ENCODE measurements at places on chromosomes 2 and 18. TPM values are rescaled to one million over a fixed set of nuclear protein-coding genes. Genes with fewer than 3 reads are reported as not detected.
A peak's percentile ranks its signal among the peaks of the same experiment; 100 is the strongest.

- no peak for DNase-seq
These were observed 171.2 kb downstream of the TCF4 start for GRCh38 chr18:55416791-55417190.

GRCh38 chr2:101036562-101036961, 34.5 kb downstream of the RPL31 start:
- no peak for DNase-seq

Gene MAPK4
- total RNA-seq: 89.0 TPM

Gene GEN1
- total RNA-seq: 15.6 TPM

Gene ALPI
- total RNA-seq: 0.20 TPM

GRCh38 chr2:198055716-198056115, 251.3 kb downstream of the PLCL1 start:
- peak; percentile 78 for DNase-seq
